Activated CD8-positive, alpha-beta T cell treated with anti-CD3 and anti-CD28 coated beads, Interleukin-2, amount 10 ng/mL, durations not matched to agents 7 days and 5 days (primary cell): ENCODE measurements at places on chromosomes 11 and 22. TPM values are rescaled to one million over a fixed set of nuclear protein-coding genes. Genes with fewer than 3 reads are reported as not detected.

GRCh38 chr11:24249921-24250320 lies 246.9 kb upstream of the LUZP2 start:
- no peak overlapping the region for H3K27ac ChIP-seq
- H3K4me1 ChIP-seq, result no peaks in the 10 kb centered on the region
- H3K27me3 ChIP-seq, result no peaks in the 10 kb centered on the region
- no peak for DNase-seq
- no peaks in the 10 kb centered on the region for H3K36me3 ChIP-seq

MPZL3 gene
- total RNA-seq, result 19.6 TPM

GRCh38 chr22:29481265-29482000 lies 1.4 kb downstream of the NEFH start:
- peak overlapping the region; percentile 68 for H3K4me3 ChIP-seq
- peaks cover 4% of the 10 kb centered on the region for H3K36me3 ChIP-seq
- H3K27ac ChIP-seq, result peak overlapping the region; percentile 48
- DNase-seq, result no peak

GRM5 gene
- not detected for total RNA-seq

GRCh38 chr11:128619540-128620308 lies 32.4 kb upstream of the ETS1 start:
- H3K27ac ChIP-seq, result no peak overlapping the region
- H3K4me1 ChIP-seq, result peaks cover 52% of the 10 kb centered on the region
- H3K36me3 ChIP-seq, result peaks cover 2% of the 10 kb centered on the region
- peak; percentile 19 for DNase-seq

GRCh38 chr11:689625-690024 lies 5.4 kb downstream of the DEAF1 start:
- no peak overlapping the region for H3K27ac ChIP-seq
- no peak for DNase-seq
- H3K4me3 ChIP-seq, result no peak overlapping the region
- H3K36me3 ChIP-seq, result peaks cover 34% of the 10 kb centered on the region

DNA sequence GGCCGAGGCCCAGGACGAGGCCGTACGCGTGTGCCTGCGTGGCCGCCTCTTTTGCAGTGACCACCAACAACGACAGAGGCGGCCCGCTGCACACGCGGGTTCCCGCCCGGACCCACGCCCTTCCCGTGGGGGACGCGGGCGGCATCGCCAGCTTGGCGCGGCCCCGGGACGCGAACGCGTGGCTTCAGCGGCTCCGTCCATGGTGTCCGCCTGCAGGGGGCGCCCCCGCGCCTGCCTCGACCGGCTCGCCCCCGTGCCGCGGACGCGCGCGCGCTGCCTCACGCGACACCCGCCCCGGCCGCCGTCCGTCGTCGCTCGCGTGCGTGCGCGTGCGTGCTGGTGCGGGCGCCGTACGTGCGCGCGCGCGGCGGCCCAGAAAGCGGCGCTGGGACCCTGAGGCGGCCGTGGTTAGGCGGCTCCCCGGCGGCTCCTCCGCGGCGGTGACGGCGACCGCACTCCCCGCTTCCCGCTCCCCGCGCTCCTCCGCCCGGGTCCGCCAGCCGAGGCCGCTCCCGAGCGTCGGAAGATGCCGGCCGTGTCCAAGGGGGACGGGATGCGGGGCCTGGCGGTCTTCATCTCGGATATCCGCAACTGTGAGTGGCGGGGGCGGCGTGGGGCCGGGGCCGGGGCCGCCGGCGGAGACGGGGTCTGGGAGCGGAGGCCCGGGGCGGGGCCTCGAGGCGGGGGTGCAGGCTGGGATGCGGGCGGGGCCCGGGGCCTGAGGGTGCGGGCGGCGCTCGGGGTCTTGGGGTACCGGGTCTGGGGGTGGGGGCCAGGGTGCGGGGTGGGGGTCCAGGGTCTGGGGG lies at the start of gene AP2A2:
AP2A2 (plus strand) TSS at position 375 of the 806 bp plus-strand sequence; CDS start at position 527, 152 bp downstream.
- no peaks in the 10 kb centered on the region for H3K27me3 ChIP-seq
- peak within 1 kb of the TSS; percentile 78 for H3K4me3 ChIP-seq
- DNase-seq, result peak; percentile 89
- peak within 1 kb of the TSS; percentile 75 for H3K27ac ChIP-seq
- peaks cover 30% of the 10 kb centered on the region for H3K4me1 ChIP-seq

DNA sequence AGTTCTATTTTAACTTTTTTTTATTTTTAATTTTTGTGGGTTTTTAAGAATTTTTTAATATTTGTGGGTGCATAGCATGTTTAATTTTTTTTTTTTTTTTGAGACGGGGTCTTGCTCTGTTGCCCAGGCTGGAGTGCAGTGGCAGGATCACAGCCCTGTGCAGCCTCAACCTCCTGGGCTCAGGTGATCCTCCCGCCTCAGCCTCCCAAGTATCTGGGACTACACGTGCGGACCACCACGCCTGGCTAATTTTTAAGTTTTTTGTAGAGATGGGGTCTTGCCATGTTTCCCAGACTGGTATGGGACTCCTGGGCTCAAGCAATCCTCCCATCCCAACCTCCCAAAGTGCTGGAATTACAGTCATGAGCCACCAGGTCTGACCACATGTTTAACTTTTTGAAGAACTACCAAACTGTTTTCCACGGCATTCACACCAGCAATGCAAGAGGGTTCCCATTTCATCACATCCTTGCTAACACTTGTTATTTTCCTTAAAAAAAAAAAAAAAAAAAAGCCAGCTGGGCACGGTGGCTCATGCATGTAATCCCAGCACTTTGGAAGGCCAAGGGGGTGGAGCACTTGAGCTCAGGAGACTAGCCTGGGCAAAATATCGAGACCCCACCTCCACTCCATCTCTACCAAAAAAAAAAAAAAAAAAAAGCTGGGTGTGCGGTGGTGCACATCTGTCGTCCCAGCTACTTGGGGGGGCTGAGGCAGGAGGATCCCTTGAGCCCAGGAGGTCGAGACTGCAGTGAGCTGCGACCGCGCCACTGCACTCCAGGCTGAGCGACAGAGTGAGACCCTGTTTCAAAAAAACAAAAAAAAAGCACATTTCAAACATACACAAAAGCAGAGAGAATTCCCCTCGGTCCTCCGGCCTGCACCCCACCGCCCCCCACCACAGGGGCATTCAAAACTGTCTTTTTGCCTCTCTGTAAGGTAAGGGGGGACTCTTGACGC lies 16.7 kb upstream of the TXNRD2 start:
- no peak overlapping the region for H3K4me3 ChIP-seq
- no peaks in the 10 kb centered on the region for H3K27me3 ChIP-seq
- H3K27ac ChIP-seq, result no peak overlapping the region

DNA sequence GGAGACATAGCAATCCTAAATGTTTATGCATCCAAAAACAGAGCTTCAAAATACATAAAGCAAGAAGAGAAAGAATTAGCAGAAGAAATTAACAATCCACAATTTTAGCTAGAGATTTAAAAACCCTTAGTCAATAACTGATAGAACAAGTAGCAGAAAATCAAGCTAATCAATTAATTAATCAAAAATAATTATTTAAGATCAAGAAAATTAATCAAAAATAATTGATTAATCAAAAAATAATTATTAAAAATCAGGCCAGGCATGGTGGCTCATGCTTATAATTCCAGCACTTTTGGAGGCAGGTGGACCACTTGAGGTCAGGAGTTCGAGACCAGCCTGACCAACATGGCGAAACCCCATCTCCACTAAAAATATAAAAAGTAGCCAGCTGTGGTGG lies 29.2 kb downstream of the C11orf24 start:
- H3K27me3 ChIP-seq, result peaks cover 2% of the 10 kb centered on the region
- no peak for DNase-seq
- H3K27ac ChIP-seq, result no peak overlapping the region
- no peak overlapping the region for H3K4me3 ChIP-seq
- no peaks in the 10 kb centered on the region for H3K36me3 ChIP-seq
- no peaks in the 10 kb centered on the region for H3K4me1 ChIP-seq

- H3K4me3 ChIP-seq, result no peak overlapping the region
- no peak overlapping the region for H3K27ac ChIP-seq
- H3K4me1 ChIP-seq, result peaks cover 47% of the 10 kb centered on the region
- no peaks in the 10 kb centered on the region for H3K36me3 ChIP-seq
- peaks cover 6% of the 10 kb centered on the region for H3K27me3 ChIP-seq
These were observed 111.7 kb downstream of the GGTLC2 start for GRCh38 chr22:22756109-22756508.

- peaks cover 18% of the 10 kb centered on the region for H3K4me1 ChIP-seq
- H3K36me3 ChIP-seq, result no peaks in the 10 kb centered on the region
- no peak for DNase-seq
- no peak overlapping the region for H3K4me3 ChIP-seq
These were observed 4.9 kb downstream of the OR52K2 start for GRCh38 chr11:4454021-4454420.

TECTA gene
- 0.13 TPM for total RNA-seq

DNA sequence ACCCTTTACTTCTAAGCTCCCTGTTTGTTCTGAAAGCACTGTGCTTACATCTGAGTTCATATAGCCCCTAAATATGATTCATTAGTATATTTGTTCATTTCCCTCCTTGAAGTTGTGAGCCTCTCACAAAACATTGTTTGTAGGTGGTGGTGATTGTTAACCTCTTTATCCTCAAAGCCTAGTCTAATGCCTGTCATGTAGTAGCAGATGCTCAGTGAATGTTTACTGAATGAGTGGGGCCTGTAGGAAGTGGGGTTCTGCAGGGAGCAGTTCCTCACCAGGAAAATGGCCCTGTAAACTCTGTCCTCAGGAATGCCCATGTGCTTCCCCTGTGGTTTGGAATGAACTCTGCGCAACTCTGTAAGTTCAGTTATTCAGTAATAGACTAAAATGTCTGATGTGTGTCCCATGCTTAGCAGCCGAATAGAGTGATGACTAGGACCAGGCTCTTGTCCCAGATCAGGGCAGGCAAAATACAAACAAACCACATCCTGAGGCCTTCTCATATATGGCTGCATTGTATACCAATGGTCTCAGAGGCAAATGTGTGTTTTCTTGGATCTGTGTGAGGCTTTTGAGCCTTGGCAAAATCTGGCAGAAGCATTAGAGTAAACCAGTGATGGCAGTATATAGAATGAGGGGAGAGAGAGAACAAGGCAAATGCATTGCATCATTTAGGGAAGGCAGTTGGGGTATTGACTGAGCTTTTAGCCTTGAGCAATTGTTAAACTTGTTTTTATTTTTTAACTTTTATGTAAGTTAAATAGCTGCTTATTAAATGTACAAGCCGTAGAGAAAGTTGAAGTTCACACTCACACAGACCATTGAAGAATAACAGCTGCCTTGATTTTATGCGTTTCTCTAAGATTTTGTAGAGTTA lies 91.4 kb upstream of the BIRC3 start:
- H3K27me3 ChIP-seq, result peaks cover 5% of the 10 kb centered on the region
- no peaks in the 10 kb centered on the region for H3K36me3 ChIP-seq
- H3K4me1 ChIP-seq, result no peaks in the 10 kb centered on the region
- no peak overlapping the region for H3K27ac ChIP-seq
- H3K4me3 ChIP-seq, result no peak overlapping the region

DNA sequence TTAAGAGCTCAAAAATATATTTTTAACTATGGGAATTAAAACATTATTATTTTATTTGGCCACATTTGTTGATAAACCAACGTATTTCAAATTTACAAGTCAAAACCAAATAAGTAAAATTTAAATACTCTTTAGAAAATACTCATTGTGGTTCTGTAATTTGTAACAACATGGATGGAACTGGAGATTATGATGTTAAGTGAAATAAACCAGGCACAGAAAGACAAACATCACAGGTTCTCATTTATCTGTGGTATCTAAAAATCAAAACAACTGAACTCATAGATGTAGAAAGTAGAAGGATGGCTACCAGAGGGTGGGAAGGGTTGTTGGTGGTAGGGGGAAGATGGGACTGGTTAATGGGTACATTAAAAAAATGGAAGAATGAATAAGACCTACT lies 50.8 kb downstream of the STK33 start:
- no peak for DNase-seq
- H3K4me3 ChIP-seq, result no peak overlapping the region
- H3K27me3 ChIP-seq, result peaks cover 6% of the 10 kb centered on the region
